ENCODE measurements at places on chromosomes 5 and 9.
A peak's percentile ranks its signal among the peaks of the same experiment; 100 is the strongest.

GRCh38 chr5:131068893-131069643 lies 96.0 kb downstream of the HINT1 start:
- peak; percentile 62 for DNase-seq

DNA sequence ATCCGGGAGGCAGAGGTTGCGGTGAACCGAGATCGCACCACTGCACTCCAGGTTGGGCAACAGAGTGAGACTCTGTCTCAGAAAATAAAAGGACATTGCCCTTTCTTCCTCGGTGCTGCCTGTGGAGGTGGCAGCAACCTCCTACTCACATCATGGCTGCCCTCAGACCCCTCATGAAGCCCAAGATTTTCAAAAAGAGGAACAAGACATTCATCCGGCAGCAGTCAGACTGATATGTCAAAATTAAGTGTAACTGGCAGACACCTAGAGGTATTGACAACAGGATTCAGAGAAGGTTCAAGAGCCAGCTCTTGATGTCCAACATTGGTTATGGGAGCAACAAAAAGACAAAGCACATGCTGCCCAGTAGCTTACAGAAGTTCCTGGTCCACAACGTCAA lies 12.6 kb upstream of the PAX5 start:
- DNase-seq: no peak

- no peak for DNase-seq
Measured at GRCh38 chr9:101477214-101477613, 41.6 kb upstream of the ALDOB start.

- DNase-seq: peak; percentile 47
Measured at GRCh38 chr9:121650217-121651007, 1.0 kb upstream of the DAB2IP start.

- peak; percentile 34 for DNase-seq
Measured at GRCh38 chr9:133954862-133955529, 37.1 kb downstream of the VAV2 start.

DNA sequence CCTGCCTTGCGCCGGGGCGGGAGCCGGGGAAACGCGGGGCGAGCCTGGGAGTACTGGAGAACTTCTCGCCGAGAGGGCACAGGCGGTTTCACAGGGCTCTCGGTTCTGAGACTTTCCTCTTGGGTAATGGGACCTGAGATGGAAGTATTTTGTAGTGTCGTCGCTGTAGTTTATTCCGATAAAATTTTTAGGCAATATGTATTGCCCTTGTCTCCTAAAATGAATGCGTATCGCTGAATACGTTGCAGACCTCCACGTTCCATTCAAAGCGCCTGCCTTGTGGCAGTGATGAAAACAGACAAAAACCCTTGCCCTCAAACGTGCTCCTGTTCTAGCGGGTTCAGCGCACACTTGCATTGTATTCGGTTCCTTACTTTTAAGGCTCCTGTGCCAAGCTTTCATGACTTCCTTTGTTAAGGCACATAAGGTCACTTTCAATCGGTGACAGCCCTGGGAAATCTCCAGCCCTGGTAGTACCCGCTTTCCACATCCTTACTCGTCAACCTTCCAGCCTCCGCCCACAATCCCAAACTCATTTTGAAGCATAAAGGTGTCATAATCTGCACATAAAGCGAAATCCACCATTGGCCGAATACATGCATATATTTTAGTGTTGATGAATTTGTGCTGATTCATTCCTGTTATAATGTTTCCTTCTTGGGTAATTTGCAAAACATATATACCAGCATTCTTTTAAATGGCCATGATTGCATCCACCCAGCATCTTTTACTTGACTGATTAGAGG lies 694 bp downstream of the RMI1 start:
- DNase-seq: peak; percentile 51

DNA sequence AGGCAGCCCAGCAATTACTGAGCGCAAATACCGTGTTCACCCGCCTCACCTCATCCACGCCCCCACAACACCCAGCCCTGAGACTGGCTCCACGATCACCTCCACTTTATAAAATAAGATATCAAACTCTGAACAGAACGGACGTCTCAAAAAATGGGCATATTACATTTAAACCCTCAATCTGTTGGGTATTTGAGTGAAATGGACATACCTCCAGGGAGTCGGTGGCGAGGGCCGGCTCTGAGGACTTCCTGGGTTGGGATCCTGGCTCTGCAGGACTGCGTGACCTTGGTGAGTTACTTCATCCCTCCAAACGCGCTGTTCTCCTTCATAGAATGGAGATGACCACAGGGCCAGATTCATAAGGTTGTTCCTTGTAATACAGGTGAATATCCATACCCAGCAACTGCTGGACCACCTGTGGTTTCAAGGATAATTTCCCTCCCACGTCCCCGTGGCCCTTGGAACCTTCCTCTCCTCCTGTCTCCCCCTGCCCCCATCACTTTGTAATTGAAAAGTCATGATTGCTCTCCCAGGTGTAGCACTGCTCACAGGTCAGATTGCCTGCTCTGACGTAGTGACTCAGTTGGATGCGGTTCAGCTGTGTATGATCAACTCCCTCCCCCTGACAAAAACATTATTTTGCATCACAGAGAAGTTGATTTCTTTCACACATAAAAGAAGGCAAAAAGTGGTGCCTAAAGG lies 135.6 kb downstream of the KCNIP1 start:
- DNase-seq: no peak

GRCh38 chr5:39716532-39717028 lies 291.8 kb upstream of the DAB2 start:
- peak; percentile 34 for DNase-seq

DNA sequence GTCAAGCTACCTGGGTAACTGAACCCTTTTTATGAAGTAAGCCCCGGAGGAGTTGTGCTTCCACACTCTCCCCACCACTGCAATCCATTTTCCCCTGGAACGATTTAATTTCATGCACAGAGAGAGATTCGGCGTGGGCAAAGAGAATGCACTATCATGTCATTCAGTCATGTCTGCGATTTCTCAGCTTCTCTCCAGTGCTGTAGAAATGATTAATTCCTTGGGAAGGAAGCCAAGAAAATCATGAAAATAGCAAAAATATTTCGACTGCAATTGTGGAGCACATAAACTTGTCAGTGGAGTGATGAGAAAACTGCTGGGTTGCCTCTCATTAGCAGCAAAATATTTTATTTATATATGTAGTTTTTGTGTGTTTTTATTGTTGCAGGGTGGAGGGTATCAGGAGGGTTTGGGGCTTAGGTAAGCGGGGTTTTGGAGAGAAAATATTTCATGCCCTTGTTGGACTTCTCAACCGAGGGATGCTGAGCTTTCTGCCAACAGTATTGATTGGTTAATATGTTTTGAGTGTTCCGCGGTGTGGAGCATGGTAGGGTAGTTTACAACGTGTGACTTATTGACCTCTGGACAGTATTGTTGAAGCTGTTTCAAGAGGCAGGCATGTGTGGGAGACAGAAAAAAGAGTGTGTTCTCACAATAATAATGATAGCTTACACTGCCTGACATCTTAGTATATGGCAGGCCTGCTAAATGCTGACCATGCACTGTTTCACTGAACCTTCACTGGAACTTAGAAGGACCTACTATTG lies 69.3 kb downstream of the SGCD start:
- DNase-seq: no peak

- DNase-seq: no peak
Measured at GRCh38 chr5:111972080-111972479, 215.1 kb upstream of the NREP start.

GRCh38 chr5:77181596-77182304 lies 28.7 kb upstream of the PDE8B start:
- DNase-seq: no peak

DNA sequence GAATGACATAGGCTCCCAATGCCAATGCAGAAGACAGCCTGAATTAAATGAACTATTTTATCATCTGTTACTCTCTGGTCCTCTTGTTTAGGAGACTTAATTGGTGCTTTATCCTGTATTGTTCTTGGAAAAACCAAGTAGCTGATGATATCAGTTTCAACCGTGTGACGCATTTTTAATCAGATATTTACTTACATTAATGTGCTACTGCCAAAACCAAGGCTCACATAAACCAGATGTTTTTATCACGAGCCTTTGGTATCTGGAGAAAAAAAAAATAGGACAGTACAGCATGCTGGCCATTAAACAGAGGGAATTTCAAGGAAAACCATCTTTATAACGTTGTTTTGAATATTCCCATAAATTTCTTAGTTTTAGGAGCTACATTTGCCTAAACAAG lies 90.1 kb downstream of the ICE1 start:
- DNase-seq: no peak

GRCh38 chr5:10474521-10475075 lies 32.9 kb downstream of the ROPN1L start:
- DNase-seq: no peak

GRCh38 chr5:118479285-118479684 lies 509.1 kb downstream of the DTWD2 start:
- no peak for DNase-seq

- no peak for DNase-seq
Measured at GRCh38 chr9:87128844-87129493, 181.7 kb upstream of the GAS1 start.

Data from stimulated activated CD4-positive, alpha-beta T cell treated with anti-CD3 and anti-CD28 coated beads, Interleukin-15, amount 100 ng/mL, for 24 hours (primary cell).